ENCODE measurements at places on chromosomes 5 and 9. TPM values are rescaled to one million over a fixed set of nuclear protein-coding genes. Genes with fewer than 3 reads are reported as not detected.

DNA sequence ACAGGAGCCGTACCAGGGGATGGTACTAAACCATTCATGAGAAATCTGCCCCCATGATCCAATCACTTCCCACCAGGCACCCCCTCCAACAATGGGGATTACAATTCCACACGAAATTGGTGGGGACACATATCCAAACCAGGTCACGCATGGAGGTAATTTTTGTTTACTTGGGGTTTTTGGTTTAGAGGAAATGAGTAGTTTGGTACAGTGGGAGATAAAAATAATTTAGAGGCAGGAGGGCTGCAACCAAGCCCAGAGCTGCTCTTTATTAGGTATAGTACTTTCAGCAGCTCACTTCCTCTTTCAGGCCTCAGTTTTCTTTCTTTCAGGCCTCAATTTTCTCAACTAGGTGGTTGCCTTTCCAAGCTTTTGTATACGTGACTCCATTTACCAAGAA lies 23.2 kb downstream of the PRUNE2 start:
- no peak for DNase-seq

- no peak for DNase-seq
These were observed 47.8 kb downstream of the ST8SIA4 start for GRCh38 chr5:100855295-100855694.

GRCh38 chr9:121596515-121596914 lies 54.9 kb upstream of the DAB2IP start:
- DNase-seq = no peak

GRCh38 chr5:37604290-37604689 lies 225.2 kb downstream of the WDR70 start:
- DNase-seq = no peak

DNA sequence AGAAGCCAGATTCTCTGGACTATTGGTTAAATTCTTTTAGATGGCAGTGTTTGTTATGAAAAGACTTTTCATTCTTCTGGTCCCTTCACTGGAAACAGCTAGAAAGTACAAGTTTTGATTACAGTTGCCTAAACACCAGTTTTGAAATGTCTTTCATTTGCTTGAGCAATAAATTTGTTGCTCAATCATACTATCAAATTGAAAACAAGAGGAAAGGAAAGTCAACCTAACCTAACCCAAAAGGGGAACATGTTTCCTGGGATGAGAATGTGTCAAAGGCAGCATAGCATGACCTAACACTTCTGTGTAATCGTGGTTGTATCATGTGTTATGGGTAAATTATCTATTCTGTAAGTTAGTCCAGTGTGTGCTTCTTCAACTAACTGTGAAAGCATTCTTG lies 213.2 kb downstream of the TMC1 start:
- no peak for DNase-seq

DNA sequence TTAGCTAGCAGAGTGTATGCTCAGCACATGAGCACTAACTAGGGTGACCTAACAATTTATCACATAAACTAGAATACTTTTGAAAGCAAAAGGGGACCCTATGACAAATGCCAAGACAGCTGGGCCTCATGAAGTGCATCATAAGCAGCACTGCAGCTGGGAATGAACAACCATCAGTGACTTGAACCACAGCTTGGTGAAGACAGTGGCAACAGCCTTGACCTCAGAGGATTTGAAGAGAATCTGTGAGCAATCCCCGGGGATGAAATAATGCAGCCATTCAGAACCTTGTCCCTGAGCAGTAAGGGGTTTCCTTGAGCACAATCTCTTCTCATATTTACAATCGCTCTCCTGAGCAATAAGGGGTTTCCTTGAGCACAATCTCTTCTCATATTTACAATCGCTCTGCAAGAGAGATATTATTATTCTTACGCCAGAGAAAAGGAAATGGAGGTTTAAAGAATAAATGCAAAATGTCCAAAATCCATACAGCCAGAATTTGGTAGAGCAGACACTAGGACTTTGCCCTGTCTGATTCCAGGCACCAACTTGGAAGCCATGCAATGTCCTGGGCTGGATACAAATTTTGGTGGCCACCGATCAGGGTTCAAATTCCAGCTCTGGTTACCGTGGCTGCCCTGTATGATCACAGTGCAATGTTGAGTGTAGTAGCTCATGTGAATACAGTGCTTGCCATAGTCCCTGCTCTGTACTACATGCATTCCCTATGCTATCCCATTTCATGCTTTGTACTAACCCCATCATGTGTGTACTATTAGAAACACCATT lies 846 bp upstream of the NSG2 start:
- no peak for DNase-seq

- no peak for DNase-seq
These were observed 937 bp upstream of the SLC26A2 start for GRCh38 chr5:149959406-149960236.

DNA sequence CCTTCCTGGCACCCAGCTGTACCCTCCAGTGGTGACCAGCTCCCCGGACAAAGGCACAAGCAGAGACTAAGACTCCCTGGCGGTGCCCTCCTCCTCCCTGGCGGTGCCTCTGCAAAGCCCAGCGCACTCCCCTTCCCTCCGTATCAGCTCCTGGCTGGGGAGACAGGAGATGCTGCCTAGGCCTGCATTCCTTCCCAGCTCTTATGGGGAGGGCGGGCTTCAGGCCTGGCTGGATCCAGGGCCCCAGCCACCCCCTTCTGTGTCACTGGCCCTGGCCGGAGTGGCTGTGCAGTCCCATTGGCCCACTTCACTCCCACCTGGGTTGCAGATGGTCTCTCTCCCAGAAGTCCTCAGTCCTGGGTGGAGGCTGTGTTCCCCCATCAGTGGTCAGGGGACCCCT lies 6.4 kb downstream of the LCN12 start:
- DNase-seq = no peak

TOR4A gene
- 57.1 TPM for total RNA-seq
